ENCODE measurements at places on chromosomes 11 and 22. TPM values are rescaled to one million over a fixed set of nuclear protein-coding genes. Genes with fewer than 3 reads are reported as not detected.

ARHGEF17 gene
- total RNA-seq = 14.4 TPM

ISX gene
- 0.39 TPM for total RNA-seq

NXPE2 gene
- 0.09 TPM for total RNA-seq

MOV10L1 gene
- 0.31 TPM for total RNA-seq

ZNF195 gene
- 45.8 TPM for total RNA-seq

Data from motor neuron (in vitro differentiated cells).